ENCODE measurements at places on chromosomes 16 and 17.

GRCh38 chr16:12869698-12870427 is 31.5 kb upstream of the SHISA9 start:
- DNase-seq = no peak

GRCh38 chr16:69095193-69095592 is 10.3 kb upstream of the HAS3 start:
- no peak for DNase-seq

- DNase-seq = peak; percentile 62
Observed at GRCh38 chr17:64661976-64662773, at the start of gene SMURF2. Gene SMURF2, minus strand, starts transcription at chr17:64662307. Its CDS starts 427 bp downstream, at chr17:64661880.

GRCh38 chr17:36835036-36835435 is 102.2 kb upstream of the LHX1 start:
- DNase-seq = no peak

- DNase-seq = no peak
Observed at GRCh38 chr17:12627177-12627629, 38.5 kb upstream of the MYOCD start.

GRCh38 chr17:37527249-37527851 is 37.7 kb downstream of the DUSP14 start:
- DNase-seq = no peak

GRCh38 chr16:24511792-24512191 is 27.6 kb upstream of the RBBP6 start:
- no peak for DNase-seq

DNA sequence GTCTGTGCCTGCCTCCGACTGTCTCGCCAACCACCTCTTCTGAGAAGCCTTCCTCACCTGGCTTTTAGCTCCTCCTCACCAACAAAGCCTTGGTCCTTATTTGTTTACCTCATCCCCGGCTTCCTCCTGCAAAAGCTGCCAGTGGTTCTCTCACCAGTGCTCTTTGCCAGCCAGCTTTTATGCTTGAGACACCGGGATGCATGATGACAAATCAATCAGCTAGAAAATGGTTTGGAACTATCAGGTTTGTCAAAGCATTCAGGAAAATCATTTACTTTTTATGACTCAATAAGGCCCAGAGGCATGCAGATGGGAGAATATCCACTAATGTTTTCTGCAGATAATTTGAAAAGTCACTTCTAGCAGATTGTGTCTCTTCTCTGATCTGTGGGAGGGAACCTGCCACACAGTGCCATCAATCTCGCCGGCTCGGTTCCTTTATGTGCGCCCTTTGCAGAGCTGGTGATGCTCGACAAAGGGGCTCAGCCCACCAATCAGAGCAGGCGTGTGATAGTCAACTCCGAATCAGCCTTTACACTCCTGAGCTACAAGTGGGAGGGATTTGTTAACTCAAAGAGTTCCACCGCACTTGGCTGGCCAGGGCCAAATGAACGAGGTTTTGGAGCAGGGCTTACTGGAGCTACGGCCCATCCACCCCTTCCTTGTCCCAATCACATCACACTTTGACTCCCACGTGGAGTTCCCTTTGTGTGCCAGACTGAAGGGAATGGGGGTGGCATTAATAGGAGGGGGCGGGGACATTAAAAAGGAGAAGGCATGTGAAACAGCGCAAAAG is 85.8 kb downstream of the MRC2 start:
- DNase-seq = no peak

DNA sequence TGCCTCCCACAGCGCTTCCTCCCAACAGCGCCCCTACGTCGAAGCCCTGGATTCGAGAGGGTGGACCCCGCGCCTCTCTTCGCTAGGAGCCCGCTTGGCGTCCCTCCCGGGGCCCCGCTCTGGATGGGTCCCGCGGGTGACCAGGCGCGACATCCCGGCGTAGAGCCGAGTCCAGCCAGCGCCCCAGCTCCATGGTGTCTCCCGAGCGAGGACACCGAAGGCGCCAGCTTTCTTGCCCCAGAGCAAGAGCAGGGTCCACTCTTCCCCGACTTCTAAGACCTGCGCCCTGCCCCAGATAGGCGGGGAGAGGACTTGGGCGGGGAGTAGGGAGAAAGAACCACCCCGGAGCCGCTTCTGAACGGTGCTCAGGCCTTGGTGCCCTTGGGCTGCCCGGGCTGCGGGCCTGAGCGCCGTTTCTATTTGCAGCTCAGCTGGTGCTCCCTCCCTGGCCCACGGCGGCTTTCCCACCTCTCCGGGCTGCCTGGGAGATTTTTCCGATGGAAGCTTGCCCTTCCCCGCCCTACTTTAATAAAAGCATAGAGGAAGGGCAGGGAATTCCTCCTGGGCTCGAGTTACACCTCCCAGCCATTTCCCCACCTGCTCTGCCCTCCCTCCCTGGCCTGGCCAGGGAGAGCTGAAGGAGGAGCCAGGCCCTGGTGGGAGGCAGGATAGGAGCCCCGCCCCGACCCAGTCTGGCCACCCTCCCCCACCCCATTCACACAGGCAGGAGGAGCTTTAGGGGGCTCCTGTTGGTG is 1.8 kb downstream of the MMP15 start:
- DNase-seq = no peak

- no peak for DNase-seq
Observed at GRCh38 chr17:14282726-14283125, 18.2 kb upstream of the HS3ST3B1 start.

DNA sequence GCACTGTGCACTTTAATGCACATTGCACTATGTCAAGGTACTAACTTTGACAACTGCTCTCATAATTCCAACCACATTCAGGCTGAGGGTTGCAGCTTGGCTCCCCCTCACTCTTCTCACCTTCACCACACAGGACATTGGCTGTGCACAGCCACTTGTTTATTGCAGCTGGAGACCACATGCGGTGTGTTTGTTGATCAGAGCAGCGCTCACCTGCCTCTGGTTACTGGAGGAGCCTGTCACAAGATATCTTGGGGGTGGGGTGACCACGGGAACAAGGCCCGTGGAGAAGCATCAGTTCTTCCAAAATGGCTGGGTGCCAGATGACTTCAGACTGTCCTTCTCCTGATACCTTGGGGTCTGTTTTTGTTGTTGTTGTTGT is 10.6 kb upstream of the CCL5 start:
- DNase-seq = no peak

DNA sequence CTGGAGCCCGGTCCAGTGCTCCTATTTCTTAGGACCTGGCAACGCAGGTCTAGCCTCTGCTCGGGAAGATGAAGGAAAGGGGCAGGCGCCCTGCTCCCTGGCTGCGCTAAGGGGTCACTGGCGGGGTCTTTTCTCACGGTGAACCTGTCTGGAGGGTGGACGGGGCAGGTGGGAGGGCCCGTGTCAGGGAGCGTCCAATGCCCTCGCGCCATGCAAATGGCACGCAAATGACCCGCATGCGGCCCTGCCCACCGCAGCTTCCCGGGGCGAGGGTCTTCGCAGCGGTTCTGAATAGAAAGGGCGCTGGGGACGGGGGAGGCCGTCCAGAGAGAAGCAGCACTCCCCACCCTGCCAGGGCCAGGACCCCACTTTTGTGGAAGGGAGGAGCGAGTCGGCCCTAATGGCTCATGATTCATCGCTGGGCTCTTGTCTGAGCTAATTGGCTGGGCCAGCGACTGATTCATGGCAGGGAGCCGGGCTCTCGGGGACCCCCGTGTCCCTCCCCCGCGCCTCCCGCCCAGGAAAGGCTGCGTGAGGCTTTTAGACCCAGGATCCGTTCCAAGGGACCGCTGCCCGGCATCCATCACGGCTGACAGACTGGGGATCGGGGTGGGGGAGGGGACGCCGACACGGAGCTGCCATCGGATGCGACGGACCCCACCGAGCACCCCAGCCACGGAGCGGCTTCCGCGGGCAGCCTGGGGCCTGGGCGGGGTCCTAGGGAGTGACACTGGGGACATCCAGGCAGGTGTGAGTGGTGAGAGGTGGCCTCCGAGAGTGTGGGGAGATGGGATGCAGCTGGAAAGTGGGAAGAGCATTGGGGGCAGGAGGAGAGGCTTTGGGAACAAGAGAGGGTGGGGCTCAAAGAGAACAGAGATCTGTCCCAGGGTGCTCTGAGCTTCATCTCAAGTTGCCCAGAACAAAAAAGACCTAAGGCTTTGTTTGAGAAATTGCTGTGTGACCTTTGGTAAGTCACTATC is 25.0 kb upstream of the NGFR start:
- DNase-seq = no peak

DNA sequence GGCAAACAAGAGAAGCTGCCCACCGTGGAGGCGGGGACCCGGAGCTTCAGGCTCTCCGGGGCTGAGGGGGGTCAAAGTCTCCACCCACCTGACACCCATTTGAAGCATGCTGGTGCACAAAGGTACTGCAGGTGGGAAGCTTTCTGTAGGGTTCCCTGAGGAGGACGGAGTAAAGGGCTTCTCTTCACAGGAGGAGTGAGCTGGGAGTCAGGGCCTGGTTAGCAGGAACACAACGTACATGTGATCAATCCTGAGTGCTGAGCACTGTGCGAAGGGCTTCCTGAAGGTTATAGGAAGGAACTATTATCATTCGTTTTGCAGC is 252.9 kb upstream of the RPL38 start:
- no peak for DNase-seq

GRCh38 chr17:28569446-28569845 is 1.9 kb downstream of the PIGS start:
- no peak for DNase-seq

DNA sequence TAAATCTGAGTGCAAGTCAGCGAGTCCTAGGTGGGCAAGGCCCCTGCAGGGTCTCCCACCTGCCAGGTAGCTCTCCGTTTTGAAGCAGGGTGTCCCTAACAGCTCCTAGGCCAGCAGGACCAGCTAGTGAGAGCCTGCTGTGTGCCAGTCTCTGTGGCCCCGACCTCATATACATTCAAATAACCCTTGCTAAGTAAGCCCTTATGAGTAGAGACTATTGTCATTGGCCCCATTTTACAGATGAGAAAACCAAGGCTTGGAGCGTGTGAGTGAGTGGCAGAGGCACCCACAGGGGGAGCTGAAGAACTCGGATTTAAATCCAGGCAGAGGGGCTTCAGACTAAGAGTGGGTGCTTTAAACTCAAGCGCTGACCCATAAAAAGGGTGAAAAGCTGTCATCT is 39.7 kb upstream of the EMP2 start:
- no peak for DNase-seq

- no peak for DNase-seq
Observed at GRCh38 chr17:33463887-33464286, 170.8 kb upstream of the ASIC2 start.

DNA sequence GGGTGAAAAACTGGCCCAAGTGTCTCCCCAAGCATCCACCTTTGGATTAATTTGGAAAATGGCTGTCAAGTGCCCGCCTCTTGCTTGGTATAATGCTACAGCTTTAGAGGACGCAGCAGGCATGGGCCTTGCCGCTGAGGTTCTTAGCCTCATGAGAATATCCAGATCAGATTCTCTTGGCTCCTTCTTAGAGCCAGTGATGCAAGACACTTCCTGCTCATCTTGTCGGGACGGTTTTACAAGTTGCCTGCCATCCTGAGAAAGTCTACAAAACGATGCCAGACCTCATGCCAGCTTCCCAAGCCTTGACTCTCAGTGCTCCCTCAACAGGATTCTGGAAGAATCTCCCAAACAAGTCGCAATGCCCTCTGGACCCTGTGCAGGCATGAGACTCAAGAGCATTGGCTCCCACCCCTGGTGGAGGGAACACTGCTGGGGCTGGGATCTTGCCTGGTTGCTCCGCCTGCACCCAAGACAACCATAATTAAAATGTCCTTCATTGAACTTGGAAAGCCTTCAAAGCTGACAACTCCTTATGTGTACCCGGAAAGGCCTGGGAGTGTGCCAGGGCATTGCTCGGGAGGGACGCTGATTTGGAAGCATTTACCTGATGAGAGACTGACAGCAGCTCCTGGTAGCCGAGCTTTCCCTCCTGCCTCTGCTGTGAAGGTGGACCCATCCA is 25.8 kb upstream of the STH start:
- no peak for DNase-seq

DNA sequence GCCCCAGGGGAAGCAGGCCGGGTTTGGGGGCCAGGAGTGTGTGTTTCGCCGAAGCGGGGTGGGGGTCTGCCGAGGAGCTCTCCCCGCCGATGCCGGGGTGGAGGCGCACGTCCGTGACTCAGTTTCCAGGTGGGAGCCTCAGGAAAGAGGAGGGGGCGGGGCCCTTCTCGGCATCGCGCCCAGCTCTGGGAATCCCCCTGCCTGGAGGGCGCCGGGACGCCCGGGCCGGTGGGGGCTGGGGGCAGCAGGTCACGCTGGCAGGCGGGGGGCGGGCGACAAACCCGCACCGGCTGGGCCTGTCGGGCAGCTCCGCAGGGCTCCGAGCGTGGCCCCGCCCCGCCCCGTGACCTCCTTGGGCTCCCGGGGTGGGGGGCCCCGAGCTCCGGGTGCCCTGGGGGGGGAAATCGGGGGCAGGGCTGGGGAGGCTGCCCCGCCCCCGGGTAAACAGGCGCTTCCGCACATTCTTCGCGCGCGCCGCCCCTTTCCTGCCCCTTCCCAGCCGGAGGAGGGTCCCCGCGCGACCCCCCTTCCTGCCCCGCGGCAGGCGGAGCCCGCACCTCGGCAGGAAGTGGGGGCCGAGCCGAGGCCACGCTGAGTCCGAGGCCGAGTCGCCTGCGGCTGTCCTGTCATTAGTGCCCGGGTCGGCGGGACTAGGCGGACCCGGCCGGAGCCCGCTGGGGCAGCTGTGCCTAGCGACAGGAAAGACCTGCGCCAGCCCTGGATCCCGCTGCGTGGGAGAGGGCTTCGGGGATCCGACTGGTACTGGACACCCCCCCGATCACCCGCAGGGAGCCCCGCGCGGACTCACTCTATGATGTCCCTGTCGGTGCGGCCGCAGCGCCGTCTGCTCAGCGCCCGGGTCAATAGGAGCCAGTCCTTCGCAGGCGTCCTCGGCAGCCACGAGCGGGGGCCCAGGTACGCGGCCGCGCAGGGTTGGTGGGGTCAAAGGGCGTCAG is 9.3 kb downstream of the RIPOR1 start:
- peak; percentile 33 for DNase-seq

DNA sequence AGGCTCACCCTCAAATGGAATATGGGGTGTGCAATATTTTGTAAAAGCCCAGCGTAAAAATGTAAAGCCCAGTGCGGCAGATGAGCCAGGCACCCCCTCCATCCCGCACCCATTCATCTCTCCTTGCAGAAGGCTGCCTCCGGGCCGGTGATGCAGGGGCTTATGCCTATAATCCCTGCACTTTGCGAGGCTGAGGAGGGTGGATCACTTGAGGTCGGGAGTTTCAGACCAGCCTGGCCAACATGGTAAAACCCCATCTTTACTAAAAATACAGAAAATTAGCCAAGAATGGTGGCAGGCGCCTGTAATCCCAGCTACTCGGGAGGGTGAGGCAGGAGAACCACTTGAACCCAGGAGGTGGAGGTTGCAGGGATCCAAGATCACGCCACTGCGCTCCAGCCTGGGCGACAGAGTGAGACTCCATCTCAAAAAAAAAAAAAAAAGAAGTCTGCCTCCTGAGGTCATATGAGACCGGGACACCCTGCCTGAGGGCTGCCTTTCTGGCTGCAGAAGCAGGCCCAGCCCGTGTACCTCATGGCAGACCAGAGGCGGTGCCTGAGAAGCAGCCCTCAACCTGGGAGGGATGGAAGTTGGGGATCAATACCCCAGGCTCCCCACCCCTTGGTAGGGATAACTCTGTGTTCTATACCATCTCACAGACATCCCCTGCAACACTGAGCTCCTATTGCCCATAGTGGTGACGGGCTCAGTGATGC is 17.5 kb upstream of the ATP2C2 start:
- DNase-seq = no peak

Measured in activated gamma-delta T cell treated with anti-CD3 and anti-CD28 coated beads, Interleukin-2, amount 50 U/mL, for 16 hours (primary cell).